ENCODE measurements at places on chromosomes 7 and 10.

DNA sequence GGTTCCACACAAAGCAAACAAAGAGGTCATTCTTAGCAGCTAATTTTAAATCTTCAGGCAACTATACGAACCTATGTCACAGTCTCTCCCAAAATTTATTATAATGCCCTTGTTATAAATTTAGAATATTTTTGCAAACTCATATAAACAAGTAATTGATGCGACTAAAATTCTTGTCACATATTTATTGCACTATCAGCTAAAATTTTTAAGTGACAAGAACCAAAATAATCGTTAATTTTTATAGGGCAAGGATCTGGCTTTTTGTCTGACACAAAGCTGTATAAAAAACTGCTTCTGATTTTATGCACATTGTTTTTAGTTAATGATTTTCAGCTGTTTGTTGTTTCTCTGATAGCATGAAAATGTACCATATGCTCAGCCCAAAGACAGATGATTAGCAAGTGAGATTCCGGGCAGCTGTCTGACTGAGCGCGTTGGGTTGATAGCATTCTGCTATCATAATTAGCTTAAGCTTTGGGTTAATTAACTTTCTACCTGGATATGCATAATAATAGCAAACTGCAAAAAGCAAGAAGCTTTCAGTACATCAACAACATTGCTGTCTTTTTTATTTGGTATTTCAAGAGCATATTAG lies 136.0 kb downstream of the MGMT start:
- DNase-seq: no peak

GRCh38 chr10:11647676-11648075 lies 36.2 kb upstream of the USP6NL start:
- DNase-seq: no peak

- DNase-seq: no peak
Observed at GRCh38 chr7:149680331-149681025, 92.9 kb downstream of the ZNF467 start.

DNA sequence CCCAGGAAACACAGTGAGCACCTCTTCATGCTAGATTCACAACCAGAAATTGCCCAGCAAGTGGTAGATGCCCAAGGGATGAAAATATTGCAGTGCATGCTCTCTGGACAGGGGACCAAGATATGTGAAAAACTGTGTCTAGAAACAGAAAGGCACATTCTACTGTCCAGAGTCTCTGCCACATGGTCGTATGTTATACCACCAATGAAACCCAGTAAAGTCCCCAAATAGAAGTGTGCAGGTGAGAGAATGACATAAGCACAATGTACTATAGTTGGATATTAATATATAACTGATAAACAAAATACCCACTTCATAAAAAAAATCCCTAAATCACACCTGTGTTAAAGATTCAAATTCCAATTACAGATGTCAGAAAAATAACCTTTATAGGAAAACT lies 43.8 kb downstream of the RASGEF1A start:
- no peak for DNase-seq

DNA sequence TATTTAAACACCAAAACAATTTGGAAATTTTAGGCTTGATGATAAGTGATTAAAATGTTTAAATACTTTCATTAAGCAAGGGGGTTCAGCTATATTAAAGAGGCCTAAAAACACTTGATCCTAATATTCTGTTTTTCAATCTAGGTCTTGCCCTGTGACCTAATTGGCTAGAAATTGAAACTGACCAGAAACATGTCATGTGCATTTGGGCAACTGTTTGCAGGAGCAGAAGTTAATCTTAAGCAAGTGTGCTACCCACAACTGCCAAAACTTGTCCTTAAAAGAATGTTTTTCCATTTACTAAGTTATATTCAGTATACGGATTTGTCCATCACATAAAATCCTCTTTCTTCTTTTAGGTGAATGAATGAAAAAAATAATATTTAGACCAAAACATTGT lies 167.3 kb downstream of the PPP1R3A start:
- DNase-seq: no peak

DNA sequence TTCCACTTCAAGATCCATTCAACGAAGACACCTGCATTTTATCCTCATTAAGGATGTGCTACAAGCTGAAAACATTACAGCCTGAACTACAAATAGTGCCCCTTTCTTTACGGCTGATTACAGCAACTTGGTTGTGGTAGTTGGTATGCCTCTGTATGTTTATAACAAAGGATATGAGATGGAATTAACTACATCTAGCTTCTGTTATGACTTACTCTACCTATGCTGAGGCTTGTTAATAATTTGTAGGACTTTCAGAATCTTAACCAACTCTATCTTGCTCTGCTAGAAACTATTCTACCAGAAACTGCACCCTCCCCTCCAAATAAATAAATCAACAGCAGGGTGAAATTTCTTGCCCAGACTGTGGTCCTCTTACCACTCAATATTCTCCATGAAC lies 448.1 kb downstream of the GRM8 start:
- no peak for DNase-seq

DNA sequence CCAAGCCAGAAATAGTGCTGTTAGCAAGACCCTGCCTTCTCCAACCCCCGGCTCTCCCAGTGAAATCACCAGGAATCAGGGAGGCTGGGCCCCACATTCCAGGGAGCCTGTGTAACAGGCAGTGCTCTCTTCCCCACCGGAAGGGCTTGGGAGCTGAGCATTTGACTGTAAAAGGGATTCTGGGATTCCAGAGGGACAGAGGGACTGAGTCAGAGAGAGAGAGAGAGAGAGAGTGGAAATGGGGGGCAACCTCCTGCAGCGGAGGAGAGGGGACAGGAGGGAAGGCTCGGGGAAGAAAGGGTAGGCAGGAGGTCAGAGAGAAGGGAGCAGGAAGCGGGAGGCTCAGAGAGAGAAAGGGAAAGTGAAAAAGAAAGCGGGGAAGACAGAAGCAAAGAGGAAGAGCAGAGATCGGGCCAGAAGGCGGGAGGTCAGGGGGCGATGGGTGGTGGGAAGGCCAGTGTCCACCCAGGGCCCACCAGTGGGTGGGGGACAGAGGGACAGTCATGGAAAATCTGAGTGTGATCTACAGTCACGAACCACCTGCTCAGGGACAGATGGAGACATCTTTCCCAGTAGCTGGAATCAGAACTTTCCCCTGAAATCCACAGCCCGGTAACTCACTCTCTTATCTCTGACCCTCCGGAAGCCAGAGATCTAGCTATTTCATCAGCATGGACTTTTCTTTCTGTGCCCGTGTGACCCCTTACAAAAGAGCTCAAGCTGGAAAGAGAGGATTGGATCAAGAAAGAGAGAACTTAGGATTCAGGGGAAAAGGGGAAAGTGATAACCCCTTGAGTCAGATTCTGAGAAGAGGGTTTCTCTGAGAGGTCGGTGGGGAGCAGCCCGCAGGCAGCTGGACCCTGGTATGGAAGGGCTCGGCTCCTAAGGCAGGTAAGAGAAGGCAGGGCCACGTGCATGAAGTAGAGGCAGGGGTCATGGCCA lies 4.6 kb upstream of the SERPINE1 start:
- DNase-seq: no peak

DNA sequence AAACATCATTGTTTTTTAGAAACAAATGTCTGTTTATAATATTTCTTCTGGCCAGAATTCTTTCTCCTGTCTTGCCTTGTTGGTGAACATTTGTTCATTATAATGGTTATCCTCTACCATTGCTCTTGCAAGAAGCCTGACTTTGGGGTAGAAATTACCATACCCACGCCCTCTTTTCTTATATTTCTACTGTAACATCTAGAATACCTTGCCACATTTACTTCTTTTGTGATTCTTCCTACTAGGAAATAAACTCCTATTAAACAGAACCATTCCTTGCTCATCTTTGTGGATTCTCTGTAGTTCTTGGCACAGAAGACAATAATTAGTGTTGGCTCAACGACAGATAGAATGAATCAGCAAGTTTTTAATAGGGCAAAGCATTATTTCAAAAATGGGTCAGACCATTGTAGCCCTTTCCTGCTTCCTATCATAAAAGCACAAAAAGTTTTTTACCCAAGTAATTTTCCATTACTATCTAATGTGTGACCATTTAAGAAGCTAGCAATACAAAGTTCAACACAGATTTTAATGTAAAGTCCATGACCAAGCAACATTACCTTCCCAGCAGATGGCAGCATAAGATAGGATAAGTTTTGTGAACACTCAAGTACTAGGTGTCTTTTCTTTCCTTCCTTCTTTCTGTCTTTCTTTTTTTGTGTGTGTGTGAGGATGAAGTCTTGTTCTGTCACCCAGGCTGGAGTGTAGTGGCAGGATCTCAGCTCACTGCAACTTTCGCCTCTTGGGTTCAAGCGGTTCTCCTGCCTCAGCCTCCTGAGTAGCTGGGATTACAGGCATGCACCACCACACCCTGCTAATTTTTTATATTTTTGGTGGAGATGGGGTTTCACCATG lies 270.4 kb downstream of the HGF start:
- no peak for DNase-seq

DNA sequence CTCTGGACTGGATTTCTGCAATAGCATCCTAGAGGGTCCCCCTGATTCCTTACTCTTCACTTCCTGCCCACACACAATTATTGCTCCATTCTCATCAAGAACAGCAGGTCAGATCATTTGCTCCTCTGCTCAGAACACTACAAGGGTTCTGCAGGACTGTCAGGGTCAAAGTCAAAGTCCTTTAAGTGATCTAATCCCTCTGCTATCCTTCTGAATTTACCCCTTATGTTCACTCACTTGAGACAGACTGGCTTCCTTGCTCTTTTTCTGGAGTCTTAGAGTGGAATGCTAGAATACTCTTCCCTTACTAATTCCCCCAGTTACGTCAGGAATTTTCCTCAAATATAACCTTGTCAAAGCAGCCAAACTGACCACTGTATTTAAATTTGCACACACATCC lies 7.5 kb upstream of the POT1 start:
- DNase-seq: no peak

- DNase-seq: peak; percentile 26
Observed at GRCh38 chr7:45686441-45687184, 112.4 kb downstream of the ADCY1 start.

DNA sequence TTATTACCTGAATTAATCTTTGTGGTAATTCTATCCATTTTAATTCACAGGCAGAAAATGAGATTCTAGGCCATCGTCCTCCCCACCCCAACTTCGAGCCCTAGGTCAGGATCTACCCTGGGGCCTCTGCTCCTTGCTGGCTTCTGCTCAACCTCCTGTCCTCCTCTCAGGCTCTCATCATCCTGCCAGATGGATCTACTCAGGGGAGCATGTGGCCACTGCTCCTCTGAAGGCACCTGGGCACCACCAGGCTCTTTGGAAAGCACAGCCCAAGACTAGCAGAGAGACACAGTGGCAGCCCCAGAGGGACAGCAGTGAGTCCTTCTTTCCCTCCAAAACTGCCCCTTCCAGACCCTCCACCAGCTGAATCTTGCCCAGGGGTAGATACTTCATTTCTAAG lies 248.2 kb downstream of the TCERG1L start:
- no peak for DNase-seq

GRCh38 chr7:1287752-1288201 lies 55.1 kb downstream of the UNCX start:
- DNase-seq: no peak

DNA sequence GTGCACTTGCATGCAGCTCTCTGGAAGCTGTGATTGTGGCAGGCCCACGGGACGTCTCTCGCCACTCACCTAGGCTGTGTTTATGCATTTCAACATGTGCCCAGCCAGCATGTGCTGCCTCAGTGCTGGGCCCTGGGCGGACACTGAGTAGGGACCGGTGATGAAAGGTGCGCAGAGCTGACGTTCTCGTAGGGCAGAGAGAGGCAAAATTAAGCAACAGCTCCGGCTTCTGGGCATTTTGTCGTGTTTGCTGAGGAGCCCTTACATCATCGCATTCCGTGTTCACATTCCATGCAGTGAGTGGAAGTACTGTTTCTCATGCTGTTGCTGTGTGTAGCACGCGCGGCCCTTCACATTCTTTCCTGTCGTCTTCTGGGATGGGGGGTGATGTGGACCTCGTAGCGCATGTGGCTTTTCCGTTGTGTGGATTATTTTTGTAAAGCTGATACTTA lies 50.5 kb downstream of the PRF1 start:
- no peak for DNase-seq

DNA sequence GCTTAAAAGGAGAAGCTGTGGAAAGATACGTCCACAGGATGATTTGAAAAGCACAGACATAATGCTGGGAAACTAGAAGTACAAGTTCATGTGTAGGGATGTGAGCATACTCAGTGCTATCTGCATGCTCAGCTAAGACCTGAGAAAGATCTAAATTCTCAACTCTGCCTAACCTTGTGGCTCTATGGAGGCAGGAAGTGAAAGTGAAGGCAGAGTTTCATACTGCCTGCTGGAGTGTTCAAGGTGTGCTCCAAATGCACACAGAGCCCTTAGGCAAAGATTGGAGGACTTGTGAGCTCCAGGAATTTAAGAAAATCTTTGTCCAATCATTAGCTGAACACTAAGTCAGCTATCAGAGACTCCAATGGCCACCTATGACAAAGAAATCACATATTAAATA lies 190.9 kb downstream of the RNLS start:
- DNase-seq: no peak

DNA sequence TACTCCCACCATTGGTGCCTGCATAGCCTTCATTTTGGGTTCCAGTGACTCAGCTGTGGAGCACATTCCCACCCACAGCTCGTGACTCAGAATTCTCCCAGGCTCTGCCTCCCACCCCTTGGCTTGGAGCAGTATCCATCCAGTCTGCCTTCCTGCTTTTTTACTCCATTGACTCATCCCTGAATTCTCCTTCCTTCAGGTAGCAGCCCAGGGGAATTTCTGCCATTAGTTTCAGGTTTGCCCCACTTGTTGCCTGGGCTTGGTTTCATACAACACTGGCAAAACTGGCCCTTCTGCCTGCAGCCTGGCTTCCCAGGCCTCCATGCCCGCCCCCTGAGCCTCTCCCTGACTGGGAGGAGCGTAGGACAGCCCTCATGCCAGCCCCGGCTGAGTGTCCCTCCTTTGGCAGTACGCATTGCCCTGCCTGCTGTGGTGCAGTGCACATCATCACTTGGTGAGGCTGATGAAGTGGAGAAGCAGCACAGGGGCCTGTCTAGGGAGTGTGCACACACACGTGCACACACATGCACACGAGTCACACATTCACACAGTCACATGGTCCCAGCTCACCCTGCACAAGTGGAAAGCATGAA lies 55.0 kb downstream of the SNX10 start:
- no peak for DNase-seq

DNA sequence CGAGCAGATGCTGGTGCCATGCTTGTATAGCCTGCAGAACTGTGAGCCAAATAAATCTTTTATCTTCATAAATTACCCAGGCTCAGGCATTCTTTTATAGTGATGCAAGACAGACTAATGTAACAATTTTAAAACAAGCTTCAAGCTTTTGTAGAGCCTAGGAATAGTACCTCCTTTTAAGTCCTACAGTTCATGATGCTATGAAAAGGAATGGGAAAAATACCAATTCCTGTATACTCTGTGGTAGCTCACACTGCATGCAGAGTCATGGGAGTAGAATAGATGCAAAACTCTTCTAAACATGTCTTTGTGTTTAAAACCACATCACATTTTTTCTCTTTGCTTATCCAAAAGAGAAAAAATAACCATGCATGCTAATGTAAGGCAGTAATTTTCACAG lies 66.6 kb upstream of the WNT16 start:
- DNase-seq: no peak

- DNase-seq: no peak
Observed at GRCh38 chr10:7956508-7956907, 98.0 kb upstream of the GATA3 start.
